Hippocampal formation (tissue), 2 donors: ENCODE measurements at places on chromosomes 16 and 17.

- no peak for DNase-seq
These were observed 72.2 kb upstream of the BRD7 start for GRCh38 chr16:50440991-50441390.

DNA sequence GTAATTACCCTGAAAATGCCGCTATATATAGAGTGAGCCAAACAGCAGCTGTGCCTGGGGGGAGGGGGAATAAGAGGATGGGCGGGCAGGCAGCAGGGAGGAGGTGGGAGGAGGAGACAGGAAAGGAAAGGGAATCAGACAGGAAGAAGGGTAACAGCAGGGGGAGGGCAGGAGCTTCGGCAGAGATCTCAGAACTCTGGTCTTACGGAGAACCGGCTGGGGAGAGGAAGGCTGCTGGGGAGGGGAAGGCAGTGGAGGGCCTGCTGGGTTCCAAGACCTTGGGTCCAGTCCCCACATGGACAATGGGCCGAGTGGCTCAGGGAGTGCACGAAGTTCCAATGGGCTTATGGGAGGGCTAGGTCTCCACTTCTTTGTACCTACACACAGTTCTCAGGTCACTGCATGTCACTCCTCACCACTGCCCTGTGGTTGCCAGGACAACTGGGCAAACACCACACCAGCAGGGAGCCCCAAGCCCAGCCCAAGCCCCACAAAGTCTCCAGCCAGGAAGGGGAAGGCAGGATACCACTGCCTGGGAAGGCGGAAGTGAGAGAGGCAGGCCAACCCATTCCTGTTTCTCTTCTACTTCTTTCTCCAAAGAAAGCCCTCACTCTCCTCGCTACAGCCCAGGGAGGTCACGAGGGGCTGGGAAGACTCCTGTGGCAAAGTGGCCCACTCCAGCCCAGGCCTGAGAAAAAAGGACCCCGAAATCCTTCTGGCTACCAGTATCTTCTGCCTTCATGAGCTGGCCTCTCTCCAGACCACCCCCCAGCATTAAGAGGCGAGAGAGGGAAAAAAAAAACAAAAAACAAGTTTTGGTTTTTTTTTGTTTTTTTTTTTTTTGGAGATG is 25.3 kb downstream of the G6PC3 start:
- peak; percentile 78 for DNase-seq

DNA sequence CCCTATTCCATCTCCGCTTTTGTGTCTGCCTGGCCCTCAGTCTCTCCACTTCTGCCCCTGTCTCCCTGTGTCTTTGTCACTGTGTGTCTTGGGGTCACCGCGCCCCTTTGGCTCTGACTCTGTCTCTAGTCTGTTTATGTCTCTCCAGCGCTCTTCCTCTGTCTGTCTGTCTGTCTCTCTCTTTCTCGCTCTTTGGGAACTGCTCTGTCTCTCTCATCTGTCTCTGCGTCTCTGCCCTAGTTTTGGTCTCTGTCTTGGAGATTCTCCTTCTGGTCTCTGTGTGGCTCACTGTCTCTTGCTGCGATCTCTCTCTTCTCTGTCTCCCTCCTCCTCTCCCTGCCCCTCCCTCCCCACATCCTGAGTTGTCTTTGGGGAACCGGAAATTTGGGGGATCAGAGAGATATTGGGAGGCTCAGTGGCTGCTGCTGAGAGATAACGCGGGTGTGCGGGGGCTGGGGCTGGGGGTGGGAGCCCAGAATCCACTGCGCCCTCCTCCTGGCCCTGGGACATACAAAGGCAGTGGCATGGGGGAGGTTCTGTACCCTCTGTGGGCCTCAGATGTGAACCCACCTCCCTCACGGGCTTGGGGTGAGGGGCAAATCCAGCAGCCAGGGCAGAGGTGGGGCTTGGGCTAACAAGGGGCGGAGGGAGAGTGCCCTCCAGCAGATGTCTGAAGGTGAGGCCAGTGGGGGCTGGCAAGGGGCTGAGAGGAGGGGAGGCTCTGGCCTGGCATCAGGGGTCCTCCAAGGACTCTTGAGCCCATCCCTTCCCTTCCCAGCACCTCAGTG is 24.4 kb downstream of the LAT start:
- no peak for DNase-seq

DNA sequence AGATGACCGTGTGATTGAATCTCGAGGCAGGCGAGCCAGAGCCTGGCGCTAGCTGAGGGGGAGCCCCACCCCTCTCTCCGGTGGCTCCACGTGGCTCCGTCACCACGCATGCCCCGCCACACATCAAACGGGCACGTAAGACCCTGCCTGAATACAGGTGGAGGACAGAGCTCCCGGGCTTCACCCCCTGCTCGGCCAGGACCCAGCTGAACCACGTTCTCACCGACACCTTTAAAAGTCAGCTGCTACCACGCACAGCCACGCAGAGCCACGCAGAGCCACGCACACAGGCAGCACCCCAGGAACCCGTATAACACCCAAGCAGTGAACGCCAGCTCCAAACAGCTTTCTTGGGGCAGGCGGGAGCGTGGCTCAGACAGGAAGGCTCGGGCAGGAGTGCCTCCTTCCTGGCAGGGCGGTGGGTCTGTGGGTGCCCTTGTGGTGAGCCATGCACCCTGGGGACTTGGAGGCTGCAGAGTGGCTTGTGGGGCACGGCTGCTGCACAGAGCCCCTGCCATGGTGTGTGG is 4.4 kb downstream of the TMEM204 start:
- no peak for DNase-seq

DNA sequence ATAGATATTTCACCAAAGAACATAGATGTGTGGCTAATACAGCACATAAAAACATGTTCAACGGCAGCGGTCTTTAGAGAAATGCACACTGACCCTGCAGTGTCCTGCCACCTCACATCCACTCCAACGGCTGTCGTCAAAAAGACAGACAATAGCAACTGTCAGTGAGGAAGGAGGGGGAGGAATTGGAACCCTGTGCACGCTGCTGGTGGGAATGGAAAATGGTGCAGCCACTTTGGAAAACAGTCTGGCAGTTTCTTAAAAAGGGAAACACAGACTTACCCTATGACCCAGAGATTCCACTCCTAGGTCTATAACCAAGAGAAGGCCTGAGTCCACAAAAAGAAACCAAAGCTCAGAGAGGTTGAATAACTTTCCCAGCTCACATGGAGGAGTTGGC is 7.7 kb downstream of the CEP295NL start:
- peak; percentile 30 for DNase-seq

- DNase-seq: no peak
These were observed 76.6 kb downstream of the ZZEF1 start for GRCh38 chr17:4066210-4066609.

GRCh38 chr17:71496552-71496951 is 624.3 kb upstream of the SOX9 start:
- DNase-seq: no peak

DNA sequence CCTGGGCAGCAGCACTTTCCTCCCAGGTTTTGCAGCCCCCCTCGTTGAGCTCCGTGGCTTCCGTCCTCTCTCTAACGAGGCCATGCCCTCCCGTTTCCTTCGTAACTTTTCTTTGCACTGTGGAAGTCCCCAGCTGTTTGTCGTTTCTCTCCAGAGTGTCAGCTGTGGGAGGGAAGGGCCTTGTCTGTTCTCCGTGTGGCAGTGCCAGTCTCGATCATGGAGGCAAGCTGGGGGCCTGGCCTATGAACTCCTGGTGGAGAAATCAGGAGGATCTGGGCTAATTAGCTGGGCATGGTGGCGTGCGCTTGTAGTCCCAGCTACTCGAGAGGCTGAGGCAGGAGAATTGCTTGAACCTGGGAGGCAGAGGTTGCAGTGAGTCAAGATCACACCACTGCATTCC is 28.3 kb downstream of the TBCD start:
- DNase-seq: no peak

GRCh38 chr17:29063992-29064391 is 21.1 kb downstream of the PIPOX start:
- DNase-seq: no peak

- no peak for DNase-seq
These were observed 26.1 kb upstream of the ABCA8 start for GRCh38 chr17:68981288-68981687.

DNA sequence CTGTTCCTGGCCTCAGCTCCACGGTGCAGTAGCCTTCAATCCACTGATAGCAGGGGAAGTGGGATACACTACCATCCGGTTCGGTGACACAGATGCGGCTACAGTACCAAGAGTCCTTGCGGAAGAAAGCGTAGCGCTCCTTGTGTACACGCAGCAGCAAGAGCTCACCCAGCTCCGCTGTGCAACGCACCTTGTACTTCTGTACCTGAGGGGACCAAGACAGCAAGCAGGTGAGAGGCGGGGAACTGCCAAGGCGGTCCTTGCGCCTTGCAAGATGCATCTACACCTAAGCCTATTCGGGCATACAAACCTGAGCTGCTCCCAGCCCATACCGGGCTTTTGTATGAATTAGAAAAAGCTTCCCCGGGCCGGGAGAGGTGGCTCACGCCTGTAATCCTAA is 1.5 kb downstream of the ALOXE3 start:
- DNase-seq: no peak

DNA sequence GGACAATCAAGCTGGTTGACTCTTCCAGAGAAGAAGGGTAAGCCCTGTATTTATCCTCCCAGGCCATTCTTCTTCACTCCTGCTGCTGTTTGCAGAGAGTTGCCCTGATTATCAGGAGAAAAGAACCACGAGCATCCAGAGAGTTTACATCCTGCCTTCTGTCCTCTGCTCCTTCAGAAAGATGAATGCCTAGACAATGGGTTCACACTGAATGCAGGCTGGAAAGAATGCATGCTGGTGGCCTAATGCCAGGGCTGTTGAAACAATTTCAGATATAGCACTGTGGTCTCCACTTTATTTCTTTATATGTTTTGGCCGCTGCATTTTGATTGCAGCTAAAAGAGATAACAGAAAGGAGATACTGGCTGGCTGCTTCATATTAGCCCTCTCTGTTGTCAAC is 21.2 kb upstream of the HAS3 start:
- no peak for DNase-seq

DNA sequence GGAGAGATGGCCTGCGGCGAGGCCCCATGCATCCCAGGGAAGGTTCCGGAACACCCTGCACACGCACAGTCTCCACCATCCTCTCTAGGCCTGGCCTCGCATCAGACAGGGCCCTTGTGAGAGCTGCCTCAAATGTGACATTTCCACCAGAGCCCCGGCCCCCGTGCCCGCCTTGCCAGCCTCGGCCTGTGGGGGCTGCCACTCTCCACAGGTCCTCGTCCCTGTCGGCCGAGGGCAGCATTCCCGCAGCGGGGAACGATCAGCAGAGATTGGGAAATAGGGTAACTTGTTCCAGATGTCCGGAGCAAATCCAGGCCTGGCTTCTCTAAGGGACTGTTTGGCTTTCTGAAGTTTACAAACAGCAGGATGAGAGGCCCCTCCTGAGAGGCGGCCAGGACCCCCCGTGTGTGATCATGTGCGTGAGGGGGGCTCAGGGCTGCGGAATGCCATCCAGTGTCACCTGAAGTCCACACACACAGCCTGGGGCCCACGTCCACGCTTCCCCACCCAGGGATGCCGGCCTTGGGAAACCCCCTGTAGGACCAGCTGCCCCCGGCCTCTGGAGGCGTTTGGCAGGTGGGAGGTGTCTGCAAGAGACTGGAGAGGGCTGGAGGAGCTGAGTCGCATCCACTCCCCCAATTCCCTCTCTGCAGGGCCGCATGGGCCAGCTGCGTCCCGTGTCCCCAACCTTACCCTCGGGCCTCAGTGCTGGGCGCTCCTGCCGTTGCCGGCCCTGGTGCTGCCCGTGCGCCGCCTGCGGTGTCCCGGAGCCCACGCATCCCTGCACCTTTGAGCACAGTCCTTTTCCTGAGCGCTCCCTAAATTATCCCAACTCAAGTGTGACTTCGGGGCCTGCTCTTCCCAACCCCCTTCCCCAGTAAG is 70.4 kb downstream of the ZDHHC7 start:
- DNase-seq: no peak

GRCh38 chr16:51968749-51969148 is 578.2 kb downstream of the TOX3 start:
- DNase-seq: no peak

DNA sequence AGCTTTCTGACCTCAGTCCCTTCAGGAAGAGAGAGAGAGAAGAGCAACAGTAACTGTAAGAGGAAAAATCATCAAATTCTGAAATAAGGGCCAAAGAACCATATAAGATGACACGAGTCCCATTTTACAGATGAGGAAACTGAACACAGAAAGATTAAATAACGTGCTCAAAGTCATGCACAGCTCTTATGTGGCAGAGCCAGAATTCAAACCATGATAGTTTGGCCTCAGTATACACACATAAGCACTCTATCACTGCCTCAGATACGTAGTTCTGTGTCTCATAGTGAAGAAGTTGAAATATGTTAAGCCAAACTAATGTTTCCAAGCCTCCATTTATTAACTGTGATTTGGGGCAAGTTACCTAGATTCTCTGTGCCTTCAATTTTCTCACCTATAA is 1.9 kb upstream of the ZNF19 start:
- DNase-seq: no peak

DNA sequence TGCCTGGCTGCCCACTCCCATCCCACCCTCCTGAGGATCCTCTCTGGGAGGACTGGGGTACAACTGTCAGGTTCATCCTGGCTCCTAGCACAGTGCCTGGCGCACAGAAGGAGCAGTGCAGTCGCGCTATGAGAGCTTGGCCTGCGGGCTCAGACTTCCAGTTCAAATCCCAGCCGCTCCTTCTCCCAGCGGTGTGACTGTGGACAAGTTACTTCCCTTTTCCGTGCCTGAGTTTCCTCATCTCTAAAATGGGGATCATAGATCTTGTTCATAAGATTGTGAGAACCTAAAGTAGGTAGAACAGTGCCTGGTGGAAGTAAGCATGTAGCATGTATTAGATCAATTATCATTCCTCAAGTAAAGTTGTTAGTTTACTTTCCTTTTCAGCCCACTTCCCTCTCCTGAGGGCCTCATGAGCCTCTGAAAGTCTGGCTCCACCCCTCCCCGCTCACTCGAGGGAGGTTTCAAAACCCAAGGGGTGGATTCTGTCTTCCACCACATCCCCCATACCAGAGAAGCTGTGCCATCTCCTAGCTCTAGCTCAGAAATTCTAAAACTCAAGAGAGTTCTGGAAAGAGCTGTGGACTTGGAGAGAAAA is 19.9 kb upstream of the COL1A1 start:
- DNase-seq: no peak

- no peak for DNase-seq
These were observed 727 bp upstream of the TENT4B start for GRCh38 chr16:50152351-50152806.
